CD4-positive, alpha-beta T cell treated with Interleukin-15 for 1 hour (primary cell): ENCODE measurements at places on chromosomes 7 and 10.

DNA sequence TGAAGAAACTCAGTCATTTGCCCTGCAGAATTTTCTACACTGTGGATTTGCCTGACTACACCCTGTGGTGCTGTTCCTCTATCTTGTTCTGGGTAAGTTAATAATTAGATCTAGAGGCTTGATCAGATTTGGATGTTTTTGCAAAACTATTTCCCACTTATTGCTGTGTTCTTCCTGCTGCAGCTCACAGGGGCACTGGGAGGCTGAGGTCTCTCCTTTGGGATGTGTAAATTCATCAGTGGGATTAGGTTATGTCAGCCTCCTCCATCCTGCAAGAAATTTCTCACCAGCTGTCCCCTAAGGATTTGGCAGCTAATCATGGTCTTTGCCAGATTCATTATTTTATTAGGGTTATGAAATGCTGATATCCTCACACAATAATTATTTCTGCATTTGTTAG, 148.1 kb upstream of the ZNF32 start:
- no peak for DNase-seq

DNA sequence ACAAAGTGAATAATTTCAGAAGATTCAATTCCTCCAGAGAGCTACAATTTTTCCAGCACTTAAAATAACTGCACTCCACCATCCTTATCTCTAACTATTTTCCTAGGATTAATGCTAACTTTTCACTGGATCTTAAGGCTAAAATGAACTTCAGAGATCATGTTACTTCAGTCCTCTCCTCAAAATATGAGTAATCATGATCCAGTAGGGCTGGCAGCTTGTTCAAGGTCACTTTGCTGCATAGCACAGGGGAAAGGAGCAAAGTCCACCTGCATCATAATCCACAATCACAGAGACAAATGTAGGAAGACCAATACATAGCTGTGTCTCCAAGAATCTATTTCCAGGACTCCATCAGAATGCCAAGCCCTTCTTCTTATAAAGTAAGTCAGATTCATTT, 150.3 kb downstream of the LRRTM3 start:
- no peak for DNase-seq

DNA sequence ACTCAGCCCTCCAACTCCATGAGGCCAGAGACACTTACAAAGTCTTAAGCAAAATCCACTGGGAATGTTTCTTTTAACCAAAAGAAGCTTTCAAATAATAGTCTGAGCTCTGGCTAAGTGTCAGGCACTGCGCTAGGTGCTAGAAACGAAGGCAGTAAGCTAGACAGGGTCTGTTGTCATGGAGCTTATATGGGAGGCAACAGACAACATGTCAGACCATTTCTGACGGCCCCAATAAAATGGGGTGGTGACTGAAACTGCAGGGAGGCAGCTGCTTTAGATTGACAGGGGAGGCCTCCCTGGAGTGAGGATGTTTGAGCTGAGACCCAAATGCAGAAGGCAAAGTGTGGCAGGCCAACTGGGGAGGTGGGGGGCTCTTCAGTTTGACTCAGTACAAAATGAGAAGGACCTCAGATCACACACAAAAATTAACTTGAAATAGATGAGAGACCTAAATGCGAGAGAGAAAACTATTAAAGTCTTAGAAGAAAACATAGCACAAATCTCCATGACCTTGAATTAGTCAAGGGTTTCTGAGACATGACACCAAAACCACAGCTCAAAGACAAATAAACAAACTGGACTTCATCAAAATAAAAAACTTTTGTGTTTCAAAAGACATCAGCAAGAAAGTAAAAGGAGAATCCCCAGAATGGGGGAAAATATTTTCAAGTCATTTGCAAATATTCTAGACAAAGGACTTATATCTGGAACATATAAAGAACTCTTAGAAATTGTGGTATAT, 40.6 kb downstream of the SH3PXD2A start:
- no peak for DNase-seq

GRCh38 chr10:102113261-102113955, 6.8 kb downstream of the LDB1 start:
- no peak for DNase-seq

DNA sequence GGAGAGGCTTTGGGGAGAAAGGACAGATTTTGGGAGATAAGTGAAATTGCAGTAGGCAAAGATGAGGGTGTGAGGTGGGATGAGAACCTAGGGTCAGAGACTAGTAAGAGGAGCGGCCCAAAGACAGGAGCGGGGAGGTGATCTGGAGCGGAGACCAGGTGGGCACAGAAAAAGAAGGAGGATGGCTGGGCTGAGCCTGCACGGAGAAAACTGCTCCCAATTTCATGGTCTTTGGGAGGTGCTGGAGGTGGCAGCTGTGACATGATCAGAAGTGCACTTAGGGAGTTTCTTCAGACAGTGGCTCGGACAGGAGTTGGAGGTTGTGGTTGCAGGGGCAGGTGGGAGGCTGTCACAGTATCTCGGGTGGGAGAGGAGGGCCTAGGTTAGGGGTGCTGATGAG, 232.8 kb downstream of the SKAP2 start:
- no peak for DNase-seq

GRCh38 chr10:86100581-86101061, 266.0 kb downstream of the GRID1 start:
- no peak for DNase-seq

DNA sequence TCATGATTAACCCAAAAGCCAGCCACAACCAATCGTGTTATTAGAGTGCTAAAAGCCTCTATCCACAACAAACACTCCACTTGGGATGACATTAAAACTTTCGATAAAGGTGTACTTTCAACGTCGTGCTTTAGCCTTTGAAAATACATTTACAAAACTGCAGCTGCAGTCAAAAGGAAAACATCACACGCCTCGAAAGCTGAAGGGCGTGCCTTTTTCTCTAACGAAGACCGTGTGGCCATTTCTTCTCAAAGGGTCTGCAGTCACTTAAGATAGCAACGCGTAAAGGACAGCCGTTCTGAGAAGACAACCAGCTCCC, 1.1 kb downstream of the ARHGAP12 start:
- DNase-seq, result no peak

DNA sequence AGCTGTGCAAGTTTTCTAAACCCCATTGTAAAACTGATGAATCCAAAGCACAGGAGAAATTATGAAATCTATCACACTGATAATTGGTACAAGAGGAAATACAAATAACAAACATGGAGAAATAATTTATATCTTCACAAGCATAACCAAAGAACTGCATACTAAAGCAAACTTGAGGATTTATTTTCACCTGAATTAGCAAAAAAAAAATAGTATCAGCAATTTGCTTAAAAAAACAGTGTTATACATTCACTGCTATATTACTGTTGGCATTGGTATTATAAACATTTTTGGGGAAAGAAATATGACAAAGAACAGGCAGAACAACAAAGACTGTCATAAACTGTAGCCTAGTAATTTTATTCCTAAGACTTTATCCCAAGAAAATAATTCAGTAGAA, 230.8 kb upstream of the NRP1 start:
- DNase-seq, result no peak

DNA sequence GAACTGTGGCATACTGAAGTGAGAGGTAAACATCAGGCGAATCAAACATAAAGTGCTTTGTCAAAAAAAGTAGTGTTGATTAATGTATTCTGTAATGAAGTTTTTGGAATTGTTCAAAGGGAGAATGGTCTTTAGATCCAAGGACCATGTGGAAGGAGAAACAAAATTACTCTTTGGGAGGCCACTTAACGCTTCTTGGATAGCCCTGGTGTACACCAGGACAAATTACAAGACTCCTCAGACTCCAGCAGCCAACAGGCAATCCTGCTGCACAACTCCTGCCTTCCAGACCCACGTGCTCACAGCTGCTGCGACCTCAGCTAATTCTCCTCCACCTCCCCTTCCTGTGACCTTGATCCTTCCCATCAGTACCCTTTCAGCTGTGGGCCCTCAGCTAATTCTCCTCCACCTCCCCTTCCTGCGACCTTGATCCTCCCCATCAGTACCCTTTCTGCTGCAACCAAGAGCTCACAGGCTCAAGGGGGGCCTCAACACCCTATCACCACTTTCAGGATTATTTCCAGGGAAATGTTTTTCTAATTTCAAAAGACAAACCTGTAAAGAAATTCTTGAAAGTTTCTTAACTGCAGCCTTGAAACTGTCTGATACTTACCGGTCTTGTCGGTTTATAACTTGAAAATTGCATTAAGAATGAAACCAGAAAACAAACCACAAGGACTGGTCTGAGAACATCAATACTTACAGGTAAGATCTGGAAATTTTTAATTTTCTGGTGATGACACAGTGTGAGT, 29.7 kb upstream of the DDC start:
- DNase-seq, result no peak

GRCh38 chr10:114181971-114182370, 2.8 kb downstream of the TDRD1 start:
- DNase-seq, result no peak

- DNase-seq, result no peak
Observed at GRCh38 chr7:73582664-73583202, 4.4 kb upstream of the TBL2 start.

GRCh38 chr7:101686030-101686429, 56.9 kb upstream of the MYL10 start:
- no peak for DNase-seq

DNA sequence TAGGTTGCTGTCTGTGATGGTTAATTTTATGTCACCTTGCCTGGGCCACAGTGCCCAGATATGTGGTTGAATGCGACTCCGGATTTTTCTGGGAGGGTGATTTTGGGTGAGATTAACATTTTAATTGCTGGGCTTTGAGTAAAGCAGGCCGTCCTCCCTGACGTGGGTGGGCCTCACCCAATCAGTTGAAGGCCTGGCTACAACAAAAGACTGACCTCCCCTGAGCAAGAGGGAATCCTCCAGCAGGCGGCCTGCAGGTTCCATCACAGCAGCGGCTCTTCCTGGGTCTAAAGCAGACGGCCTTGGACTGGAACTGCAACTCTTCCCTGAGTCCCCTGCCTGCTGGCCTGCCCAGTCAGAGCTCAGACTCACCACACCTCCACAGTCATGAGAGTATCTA, 114.2 kb downstream of the SFMBT2 start:
- no peak for DNase-seq

- no peak for DNase-seq
Observed at GRCh38 chr7:29254591-29254990, 60.0 kb downstream of the CHN2 start.

DNA sequence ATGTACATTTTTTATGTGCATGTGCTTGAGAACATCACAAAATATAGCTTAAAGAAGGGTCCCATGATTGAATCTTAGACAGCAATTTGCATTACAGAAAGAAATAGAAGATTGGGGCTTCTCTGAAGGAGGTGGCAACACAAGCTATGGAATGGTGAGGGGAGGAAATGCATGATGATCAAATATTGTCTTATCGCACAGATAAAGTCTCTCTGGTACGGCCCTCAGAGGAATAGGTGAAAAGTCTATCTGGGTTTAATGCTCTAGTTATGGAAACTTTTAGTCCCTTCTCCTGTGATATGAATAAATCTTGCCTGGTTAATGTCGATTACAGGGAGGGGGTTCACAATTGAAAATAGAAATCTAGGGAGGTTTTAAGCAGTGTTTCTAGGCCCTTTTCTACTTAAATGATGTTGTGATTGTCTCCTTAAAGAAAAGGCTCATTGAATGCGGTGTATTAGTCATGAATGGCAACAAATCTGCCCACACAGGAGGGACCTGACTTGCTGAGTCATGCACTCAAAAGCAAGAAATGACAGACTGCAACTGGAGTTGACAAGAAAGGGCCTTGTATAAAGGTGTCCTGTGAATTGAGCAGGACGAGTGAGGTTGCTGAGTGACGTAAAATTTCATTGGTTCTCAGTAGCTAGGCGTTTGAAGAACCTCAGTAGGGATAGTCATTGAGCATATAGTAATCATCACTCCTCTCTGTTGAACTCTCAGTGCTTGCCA, 133.4 kb upstream of the CSTF2T start:
- DNase-seq, result no peak

DNA sequence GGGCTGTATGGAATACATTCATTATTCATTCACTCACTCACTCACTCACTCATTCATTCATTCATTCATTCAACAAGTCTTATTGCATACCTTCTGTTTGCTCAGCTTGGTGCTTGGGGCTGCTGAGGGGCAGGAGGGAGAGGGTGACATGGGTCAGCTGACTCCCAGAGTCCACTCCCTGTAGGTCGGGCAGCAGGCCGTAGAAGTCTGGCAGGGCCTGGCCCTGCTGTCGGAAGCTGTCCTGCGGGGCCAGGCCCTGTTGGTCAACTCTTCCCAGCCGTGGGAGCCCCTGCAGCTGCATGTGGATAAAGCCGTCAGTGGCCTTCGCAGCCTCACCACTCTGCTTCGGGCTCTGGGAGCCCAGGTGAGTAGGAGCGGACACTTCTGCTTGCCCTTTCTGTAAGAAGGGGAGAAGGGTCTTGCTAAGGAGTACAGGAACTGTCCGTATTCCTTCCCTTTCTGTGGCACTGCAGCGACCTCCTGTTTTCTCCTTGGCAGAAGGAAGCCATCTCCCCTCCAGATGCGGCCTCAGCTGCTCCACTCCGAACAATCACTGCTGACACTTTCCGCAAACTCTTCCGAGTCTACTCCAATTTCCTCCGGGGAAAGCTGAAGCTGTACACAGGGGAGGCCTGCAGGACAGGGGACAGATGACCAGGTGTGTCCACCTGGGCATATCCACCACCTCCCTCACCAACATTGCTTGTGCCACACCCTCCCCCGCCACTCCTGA, 2.4 kb downstream of the EPO start:
- DNase-seq, result no peak

- DNase-seq, result no peak
Observed at GRCh38 chr10:32104622-32105509, 48.6 kb upstream of the KIF5B start.

DNA sequence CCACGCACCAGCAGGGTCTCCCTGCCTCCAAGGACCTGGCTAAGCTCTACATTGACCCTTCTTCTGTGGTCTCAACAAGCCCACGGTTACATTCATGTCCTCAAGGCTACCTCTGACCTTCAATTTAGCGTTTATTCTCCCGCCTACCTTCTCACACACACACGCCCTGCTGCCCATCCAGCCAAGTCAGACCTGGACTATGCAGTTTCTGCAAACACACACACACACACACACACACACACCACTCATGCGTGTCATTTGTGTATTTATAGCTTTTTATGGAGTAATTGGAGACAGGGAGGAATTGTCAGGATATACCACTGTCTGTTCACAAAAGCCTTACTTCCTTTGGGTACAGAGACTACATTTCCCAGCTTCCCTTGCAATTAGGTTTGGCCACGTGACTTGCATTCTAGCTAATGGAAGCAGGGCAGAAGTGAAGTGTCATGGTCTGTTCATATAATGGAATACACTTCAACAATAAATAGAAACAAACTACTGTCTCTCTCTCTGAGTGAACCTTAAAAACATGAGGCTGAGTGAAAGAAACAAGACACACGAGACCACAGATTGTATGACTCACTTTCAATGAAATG, 53.8 kb upstream of the CPXM2 start:
- DNase-seq, result no peak
